Mammary microvascular endothelial cell (primary cell): ENCODE measurements at places on chromosomes 5 and 9. TPM values are rescaled to one million over a fixed set of nuclear protein-coding genes. Genes with fewer than 3 reads are reported as not detected.

The LECT2 gene
- not detected in 2 replicates for total RNA-seq

The TLX3 gene
- total RNA-seq: not detected in 2 replicates

The IFNB1 gene
- total RNA-seq: 0.13 TPM in 1 of 2 replicates, not detected in the other

The TSLP gene
- total RNA-seq: 0.13 TPM in 1 of 2 replicates, not detected in the other

The AMBP gene
- total RNA-seq: not detected in 2 replicates
